ENCODE measurements at places on chromosomes 7 and 10. TPM values are rescaled to one million over a fixed set of nuclear protein-coding genes. Genes with fewer than 3 reads are reported as not detected.

Gene APBB1IP
- total RNA-seq = 0.24 TPM

GRCh38 chr10:24305551-24306506 is 96.9 kb downstream of the KIAA1217 start:
- no peak for DNase-seq

DNA sequence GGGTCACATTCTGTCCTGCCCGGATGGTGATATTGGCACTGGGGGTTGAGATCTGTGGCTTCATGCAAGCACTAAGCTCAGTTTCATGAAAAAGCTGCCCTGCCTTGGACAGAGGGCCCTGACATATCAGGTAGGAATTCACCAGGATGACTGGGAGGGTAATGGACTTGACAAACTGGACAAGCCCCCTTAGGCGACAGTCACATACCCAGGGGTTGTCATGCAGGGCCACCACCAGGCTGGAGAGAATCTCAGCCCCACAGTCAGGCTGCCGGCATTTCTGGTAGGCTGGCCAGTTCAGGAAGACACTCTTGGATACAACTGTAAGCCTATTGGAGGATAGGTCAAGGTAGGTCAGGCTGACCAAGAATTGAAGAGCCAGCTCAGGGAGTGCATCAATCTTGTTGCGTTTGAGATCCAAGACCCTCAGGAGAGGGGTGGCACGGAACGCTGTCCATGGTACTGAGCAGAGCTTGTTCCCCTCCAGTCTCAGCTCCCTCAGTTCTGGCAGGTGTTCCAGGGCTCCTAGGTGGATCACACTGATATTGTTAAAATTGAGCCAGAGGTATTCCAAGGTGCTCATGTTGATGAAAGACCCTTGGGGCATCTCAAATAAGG is 824 bp downstream of the LRIT2 start:
- DNase-seq = peak; percentile 61

- no peak for DNase-seq
Observed at GRCh38 chr10:89773081-89773480, 71.7 kb downstream of the KIF20B start.

DNA sequence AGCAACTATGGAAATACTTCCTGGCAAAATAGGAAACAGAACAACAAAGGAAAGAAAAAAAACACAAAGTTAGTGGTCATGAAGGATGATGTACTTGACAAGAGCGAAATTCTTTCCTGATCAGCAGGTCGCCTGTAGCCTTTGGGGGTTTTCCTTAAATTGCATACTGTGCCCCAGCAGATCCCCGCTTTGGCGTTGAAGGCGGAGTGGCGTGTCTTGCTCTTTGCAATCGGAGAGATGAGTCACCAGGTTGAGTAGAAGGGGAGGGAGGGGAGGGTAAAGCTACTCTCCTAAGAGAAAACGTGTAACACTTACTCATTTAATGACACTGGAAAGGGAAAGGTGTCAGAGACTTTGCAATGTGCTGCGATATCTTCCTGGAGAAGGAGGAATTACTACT is 587.2 kb downstream of the SORCS1 start:
- no peak for DNase-seq

DNA sequence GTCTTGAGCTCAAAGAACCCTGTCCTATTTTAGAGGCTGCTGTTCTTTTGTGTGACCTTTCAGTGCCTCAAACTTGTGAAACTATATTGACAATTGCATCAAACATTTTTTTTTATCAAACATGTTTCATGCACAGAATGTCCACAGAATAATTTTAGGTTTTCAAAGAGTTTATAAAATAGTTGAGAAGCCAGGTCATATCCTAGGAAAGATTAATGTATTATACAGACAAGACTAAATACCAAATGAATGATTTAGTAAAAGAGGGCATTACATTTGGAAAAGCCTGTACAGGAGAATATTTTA is 67.0 kb downstream of the CDK6 start:
- no peak for DNase-seq

- DNase-seq = no peak
Observed at GRCh38 chr10:70804421-70804808, 11.3 kb upstream of the SGPL1 start.

- DNase-seq = no peak
Observed at GRCh38 chr7:139992353-139993044, 70.3 kb downstream of the PARP12 start.

DNA sequence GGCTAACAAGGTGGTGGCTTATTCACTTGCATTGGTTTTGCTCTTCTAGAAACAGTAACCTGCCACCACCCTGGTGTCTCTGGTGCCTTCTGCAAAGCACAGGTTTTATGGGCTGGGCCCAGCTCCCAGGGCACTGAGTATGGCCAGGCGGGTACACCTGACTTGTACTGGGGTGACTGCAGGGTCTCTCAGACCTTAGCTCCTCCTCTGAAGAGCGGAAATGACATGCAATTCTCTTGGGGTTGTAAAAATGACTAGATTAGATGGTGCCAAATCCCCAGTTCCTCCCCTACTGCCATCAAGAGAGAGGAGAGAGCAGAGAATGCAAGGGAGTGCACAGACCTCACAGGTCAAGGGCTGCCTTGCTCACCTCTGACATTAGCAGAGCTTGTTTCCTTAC is 14.7 kb downstream of the ESYT2 start:
- DNase-seq = no peak

Data from progenitor cell of endocrine pancreas (in vitro differentiated cells).